ENCODE measurements at places on chromosomes 11 and 22.

GRCh38 chr11:72738199-72739141 is 13.7 kb downstream of the ARAP1 start:
- DNase-seq: no peak

DNA sequence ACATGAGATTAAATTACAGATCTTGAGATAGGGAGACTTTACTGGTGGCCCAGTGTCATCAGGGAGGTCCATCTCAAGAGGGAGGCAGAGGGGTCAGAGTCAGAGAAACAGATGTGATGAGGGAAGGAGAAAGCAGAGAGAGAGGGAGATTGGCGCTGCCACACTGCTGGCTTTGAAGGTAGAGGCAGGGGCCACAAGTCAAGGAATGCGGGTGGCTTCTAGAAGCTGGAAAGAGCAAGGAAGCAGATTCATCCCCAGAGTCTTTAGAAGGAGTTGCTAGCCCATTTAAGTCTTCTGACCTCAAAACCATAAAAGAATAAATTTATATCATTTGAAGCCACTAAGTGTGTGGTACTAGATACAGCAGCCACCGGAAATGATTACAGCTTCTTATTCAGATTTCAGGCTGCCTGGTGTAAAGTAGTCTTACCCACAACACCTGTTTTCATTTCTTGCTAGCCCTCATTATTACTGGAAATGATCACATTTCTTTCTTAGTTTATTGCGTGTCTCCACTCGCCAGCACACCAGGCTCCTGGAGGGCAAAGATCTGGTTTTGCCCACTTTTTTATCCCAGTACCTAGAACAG is 12.6 kb upstream of the SERPINH1 start:
- no peak for DNase-seq

- DNase-seq: no peak
Measured at GRCh38 chr11:114440121-114440860, 1.0 kb downstream of the REXO2 start.

GRCh38 chr11:127939000-127939399 is 648.4 kb downstream of the ETS1 start:
- DNase-seq: no peak

- no peak for DNase-seq
Measured at GRCh38 chr11:120147950-120148270, 10.0 kb upstream of the TRIM29 start.

- DNase-seq: no peak
Measured at GRCh38 chr11:72195518-72196270, 3.8 kb downstream of the FOLR1 start.
